KBM-7 (cell line): ENCODE measurements at places on chromosomes 16 and 17.

GRCh38 chr17:77354670-77355455, 214.1 kb downstream of the SEC14L1 start:
- DNase-seq = no peak

DNA sequence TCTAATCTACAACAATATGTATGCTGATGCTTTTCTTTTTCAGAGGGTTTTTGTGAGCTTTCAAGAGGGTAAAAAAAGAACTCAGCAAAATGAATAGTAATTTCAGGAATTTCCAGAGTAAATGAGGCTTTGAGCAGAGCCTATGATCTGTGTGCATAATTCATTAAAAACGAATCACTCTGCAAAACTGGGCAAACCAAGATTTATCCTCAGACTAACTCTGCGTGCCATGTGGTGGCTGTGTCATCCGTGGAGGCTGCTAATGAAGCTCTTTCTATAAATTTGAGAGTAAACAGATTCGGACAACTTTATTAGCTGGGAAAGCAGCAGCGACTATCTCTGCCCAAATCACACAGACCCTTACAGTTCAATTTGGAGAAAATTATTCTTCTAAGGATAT, 83.8 kb downstream of the FOXL1 start:
- DNase-seq = no peak

DNA sequence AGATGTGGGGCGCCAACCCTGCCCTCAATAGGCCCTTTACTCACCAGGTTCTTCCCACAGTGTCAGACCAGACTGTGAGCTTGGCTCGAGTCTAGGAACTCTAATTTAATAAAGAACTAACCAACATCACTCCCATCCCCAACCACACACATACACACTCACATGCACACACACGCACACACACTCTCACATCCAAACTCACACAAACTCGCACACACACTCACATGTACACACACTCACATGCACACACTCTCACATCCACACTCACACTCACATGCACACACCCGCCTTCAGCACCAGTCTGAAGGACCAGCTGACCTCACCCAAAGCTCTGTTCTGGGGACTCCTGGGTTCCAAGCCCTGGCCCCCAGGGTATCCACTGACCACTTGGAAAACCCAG, 63.8 kb downstream of the COG7 start:
- no peak for DNase-seq

DNA sequence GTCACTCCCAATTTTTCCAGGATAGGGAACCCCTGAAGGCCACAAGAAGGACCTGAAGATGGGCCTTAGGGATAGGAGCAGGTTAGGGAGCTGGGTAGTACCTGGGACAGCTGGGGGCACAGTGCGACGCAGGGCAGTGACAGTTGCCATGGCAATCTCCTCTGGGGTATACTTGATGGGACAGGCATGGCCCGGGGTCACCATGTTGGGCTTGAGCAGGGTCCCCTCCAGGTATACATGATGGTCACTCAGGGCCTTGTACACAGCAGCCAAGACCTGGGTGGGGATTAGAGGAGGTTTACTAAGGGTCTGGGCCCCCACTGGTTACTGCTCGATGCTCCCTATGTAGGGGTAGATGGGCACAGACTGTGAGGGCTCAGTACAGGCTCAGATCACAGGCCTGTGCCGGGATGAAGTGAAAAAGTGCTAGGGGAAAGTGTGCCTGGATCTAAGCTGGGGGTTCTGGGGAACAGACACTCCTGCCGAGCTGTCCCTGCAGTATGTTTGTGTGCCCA, 2.7 kb downstream of the ALDOC start:
- DNase-seq = no peak

DNA sequence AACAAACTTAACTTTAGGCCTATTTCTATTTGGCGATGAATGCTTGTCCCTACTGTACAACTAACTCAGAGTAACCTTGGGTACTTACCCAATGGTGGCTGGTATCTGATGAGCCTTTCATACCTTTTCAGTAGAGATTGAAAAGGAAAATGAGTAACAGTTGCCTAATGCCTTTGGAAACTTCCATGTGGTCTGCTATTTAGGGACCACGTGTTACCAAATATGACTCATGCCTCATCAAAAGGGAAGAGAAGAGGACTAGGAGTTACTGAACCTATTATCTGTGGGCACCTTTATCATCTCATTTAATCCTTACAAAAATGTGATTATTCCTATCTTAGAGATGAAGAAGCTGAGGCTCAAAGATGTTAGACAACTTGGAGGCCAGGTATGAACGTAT, 8.1 kb downstream of the MYOCD start:
- DNase-seq = no peak

GRCh38 chr16:35637683-35638082, 2178.3 kb downstream of the TP53TG3F start:
- DNase-seq = no peak

- DNase-seq = no peak
Measured at GRCh38 chr17:50943575-50943933, 77.4 kb upstream of the TOB1 start.

DNA sequence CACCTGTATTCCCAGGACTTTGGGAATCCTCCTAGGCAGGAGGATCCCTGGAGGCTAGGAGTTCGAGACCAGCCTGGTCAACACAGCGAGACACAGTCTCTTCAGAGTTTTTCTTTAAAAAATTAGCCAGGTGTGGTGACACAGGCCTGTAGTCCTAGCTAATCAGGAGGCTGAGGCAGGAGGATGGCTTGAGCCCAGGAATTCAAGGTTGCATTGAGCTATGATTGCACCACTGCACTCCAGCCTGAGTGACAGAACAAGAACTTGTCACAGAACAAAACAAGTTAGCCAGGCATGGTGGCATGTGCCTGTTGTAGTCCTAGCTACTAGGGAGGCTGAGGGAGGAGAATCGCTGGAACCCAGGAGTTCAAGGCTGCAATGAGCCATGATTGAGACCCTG, 24.8 kb downstream of the ANKRD40 start:
- no peak for DNase-seq

GRCh38 chr16:74652249-74652648, 14.4 kb downstream of the RFWD3 start:
- no peak for DNase-seq

DNA sequence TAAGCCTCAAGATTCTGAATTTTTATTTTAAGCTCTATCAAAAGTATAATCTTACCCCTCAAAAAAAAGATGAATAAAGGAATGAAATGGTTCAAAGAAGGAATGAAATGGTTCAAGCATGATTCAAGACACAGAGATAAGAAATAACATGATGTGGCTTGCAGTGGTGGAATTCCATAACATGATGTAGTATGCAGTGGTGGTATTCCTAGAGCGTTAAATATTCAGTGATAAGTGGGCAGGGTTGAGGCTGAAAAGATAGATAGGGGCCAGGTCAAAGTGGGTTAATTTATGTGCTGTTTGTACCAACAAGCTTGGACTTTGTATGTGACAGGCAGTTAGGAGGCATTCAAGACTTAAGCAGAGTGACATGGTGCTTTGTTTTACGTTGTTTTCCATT, 29.6 kb downstream of the TNRC6A start:
- DNase-seq = no peak

GRCh38 chr17:81323411-81323868, 28.3 kb upstream of the SLC38A10 start:
- no peak for DNase-seq

DNA sequence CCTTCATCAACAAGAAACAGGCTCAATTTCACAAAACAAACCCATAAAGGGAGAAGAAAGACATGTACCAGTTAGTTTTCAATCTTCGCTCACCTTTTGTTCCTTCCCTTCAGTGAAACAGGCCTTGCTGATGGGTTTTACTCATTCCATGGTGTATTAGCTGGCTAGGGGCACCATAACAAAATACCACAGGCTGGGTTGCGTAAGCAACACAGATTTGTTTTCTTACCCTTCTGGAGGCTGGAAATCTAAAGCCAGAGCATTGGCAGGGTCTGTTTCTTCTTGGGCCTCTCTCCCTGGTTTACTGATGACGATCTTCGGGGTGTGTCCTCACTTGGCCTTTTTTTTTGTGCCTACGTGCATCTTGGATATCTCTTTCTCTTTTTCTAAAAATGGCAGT, 383.4 kb upstream of the RBFOX1 start:
- no peak for DNase-seq

- DNase-seq = no peak
Measured at GRCh38 chr17:69305177-69305576, 21.8 kb downstream of the ABCA5 start.

DNA sequence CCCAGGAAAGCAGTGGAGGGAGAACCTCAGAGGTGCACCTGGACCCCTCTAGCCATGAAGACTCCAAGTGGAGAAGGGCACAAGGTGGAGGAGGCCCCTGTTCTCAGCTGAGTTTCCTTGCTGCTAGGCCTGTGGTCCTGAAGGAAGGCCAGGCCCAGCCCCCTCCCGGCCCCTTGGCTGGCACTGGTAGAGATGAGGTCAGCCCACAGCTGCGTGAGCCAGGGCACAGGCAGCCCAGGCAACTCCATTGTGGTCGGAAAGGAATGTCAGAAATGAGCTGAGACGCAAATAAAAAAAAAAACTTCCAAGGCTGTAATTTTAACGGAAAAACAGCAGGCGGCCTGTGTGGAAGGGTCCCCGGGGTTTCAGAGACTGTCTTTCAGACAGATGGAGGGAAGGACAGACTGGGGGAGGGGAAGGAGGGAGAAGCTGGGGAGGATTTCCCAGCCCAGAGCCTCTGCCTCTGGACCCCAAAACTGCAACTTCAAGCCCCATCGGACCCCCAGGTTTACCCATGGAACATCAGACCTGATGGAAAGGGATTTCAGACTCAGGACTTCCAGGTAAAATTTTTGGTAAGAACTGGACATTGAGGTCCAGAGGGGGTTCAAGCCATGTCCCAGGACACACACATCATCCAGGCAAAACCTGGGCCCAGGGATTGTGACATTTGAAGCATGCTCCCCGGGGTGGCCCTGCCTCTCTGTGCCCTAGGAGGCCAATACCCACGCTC, 25.6 kb upstream of the MRPS23 start:
- peak; percentile 90 for DNase-seq

- no peak for DNase-seq
Measured at GRCh38 chr16:57803134-57803990, 1.1 kb upstream of the KIFC3 start.

DNA sequence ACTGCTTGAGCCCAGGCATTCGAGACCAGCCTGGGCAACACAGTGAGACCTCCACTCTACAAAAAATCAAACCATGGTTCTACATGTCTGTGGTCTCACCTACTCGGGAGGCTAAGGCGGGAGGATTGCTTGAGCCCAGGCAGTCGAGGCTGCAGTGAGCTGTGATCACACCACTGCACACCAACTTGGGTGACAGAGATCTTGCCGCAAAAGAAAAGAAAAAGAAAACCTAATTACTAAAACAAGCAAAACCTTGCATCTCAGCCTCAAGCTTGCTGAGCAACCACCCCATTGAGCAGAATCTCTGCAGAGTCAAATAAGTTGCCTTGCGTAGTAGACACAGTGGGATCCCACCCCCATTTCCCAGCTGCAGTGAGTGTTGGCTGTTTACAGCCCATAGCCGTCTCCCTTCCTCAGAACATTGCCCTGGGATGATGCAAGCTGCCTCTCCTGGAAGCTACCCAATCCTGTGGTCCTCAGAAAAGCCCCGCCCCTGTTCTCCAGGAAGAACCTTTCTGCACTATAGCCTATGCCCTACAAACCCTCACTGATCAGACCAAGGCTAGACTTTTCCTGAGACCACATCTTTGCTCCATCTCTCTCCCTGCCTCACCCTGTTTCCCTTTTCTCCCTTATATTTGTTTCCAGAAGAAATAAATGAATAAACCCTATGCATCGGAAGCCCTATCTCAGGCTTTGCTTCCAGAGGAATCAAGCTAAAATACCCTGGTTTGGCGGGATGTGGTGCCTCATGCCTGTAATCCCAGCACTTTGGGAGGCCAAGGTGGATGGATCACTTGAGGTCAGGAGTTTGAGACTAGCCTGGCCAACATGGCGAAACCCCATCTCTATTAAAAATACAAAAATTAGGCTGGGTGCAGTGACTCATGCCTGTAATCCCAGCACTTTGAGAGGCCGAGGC, 16.7 kb upstream of the ERN2 start:
- peak; percentile 48 for DNase-seq

DNA sequence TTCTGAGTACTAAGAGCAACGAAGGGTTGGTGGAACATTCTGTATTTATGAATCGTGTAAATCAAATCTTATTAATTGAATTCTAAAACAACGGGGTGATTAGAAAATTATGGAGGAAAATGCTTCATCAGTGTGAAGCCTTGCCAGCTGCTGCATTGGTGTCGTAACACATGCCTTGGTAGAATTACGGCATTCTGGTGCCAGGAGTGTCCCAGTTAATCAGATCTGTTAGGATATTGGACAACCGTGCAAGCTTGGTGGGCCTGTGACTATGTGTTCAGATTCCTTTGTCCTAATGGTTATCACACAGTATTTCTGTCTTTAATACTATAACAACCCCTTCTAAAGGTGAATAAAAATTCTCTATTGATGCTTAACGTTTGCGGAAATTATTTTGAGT, 44.2 kb upstream of the TANC2 start:
- no peak for DNase-seq

DNA sequence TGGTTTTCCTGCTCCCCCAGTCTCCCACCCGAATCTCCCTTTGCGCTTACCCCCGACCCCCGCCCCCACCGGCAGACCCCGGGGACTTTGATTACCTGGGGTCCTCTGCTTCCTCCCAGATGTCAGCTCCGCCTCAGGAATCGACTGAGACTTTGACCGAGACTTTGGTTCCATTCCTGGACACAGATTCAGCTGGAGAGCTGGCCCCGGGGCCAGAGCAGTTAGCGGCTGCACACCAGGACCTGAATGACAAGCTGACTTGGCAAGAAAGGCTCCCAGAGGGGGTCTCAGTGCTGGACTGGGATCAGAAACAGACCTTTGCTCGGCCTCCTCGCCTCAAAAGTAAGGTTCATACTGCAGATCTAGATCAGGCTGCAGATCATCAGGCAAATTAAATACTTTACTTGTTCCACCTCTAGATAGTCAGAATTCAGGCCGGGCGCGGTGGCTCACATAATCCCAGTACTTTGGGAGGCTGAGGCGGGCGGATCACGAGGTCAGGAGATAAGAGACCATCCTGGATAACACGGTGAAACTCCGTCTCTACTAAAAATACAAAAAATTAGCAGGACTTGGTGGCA, 60.3 kb upstream of the FBXO47 start:
- no peak for DNase-seq

DNA sequence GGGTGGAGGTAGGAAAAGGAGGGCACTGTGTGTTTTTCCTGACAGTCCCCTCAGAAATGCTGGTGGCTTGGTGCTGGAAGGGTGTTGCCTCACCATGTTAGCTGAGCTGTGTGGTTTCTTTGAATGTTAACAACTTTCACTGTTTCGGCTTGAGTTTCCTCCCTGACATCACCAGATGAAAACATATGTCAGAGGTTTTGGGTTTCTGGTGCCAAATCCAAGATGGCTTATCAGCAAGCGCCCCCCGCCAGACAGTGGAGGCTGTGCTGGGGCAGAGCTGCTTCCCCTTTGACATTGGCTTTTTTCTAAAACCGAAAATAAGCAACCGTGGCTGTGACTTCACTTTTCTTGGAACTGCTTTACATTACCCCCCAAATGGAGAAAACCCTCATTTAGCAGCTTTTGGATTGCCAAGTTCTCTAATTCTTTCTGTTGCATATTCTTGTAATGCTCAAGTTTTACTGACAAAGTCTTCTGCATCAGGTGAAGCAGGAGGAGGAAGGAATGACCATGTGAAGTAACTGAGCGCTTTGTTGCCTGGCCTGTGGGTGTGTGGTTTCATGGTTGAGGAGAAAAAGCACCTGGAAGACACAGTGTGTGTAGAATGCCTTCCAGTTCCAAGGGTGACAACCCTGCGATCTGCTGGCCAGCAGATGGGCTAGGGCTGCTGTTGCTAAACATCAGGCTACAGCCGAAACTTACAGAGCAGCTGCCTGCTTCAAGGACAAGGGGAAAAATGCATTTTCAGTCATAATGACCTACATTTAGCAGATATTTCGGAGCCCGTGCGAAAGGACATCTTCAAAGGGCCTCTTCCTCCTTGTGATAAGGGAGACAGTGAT, 9.7 kb downstream of the RMI2 start:
- peak; percentile 92 for DNase-seq

- DNase-seq = no peak
Measured at GRCh38 chr16:47136099-47136842, 7.5 kb downstream of the NETO2 start.
